ENCODE measurements at places on chromosomes 11 and 22.

DNA sequence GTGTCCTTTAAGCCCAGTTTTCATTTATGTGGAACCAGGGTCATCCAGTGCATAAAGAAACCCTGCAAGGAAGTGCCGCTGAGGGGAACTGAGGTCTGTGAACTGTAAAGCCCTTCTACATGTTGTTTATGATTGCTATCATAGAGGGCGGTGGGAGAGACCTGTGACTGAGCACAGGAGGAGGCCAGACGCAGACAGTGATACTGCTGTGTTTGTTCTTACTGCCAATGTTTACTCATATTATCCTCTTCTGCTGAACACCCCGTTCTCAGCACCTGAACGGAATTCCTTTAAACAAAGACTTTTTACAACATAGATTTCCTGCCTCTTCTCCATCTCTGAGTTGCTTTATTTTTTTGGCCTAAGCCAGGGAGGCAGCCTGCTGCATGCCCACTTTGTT, 967 bp upstream of the GALNT18 start:
- no peak for DNase-seq

DNA sequence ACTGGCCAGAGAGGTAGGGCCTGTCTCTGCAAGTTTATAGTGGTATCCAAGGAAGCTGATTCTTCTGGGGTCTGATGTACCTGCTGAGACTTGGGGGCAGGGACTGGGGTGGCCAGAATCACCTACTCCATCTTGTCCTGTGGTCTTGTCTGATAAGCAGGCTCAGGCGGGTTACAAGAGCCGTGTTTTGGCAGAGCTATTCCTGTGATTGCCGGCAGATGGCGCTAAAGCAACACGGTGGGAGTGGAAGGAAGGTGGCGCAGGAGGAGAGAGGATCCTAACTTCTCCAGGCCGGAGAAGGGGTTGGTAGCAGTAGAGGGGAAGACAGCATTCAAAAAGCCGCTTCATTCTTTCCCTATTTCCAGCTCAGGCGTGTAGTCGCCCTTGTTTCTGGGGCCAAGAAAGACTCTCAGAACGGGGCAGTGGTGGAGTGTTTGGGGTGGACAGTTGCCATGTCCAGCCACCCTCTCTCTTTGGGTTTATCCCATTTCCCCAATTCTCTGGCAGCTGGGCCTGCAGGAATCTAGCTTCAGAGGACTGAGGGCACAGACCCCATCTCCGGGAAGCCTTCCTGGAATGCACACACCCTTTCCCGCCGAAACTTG, 15.1 kb downstream of the CHRM1 start:
- peak; percentile 77 for DNase-seq

DNA sequence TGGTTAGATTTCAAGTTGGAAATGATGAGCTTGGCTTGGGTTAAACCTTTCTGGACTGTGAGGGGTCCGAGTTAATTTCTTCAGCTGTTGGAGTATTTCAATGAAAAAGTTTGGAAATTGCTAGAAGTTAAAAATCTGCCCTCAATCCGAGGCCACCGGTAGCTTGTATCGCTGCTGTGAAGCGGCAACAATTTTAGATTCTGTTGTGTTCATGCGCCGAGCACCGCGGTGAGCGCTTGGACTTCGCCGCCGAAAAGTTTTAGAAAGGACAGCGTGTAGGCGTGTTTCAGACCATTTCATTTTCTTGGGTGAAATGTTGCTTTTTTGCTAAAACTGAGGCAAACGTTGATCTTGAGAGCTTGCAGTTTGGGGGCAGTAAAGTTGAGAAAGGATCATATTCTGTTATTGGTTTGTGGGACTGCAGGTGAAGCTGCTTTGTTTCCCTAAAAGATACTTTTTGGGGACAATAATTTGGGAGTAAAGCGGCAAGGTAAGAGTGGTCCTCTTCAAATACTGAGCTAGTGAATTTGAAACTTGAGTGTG, 928 bp downstream of the FBXO7 start:
- peak; percentile 32 for DNase-seq

GRCh38 chr22:46690146-46690545, 47.9 kb downstream of the CERK start:
- no peak for DNase-seq

- no peak for DNase-seq
Measured at GRCh38 chr11:1219446-1219833, 3.4 kb upstream of the MUC5B start.

DNA sequence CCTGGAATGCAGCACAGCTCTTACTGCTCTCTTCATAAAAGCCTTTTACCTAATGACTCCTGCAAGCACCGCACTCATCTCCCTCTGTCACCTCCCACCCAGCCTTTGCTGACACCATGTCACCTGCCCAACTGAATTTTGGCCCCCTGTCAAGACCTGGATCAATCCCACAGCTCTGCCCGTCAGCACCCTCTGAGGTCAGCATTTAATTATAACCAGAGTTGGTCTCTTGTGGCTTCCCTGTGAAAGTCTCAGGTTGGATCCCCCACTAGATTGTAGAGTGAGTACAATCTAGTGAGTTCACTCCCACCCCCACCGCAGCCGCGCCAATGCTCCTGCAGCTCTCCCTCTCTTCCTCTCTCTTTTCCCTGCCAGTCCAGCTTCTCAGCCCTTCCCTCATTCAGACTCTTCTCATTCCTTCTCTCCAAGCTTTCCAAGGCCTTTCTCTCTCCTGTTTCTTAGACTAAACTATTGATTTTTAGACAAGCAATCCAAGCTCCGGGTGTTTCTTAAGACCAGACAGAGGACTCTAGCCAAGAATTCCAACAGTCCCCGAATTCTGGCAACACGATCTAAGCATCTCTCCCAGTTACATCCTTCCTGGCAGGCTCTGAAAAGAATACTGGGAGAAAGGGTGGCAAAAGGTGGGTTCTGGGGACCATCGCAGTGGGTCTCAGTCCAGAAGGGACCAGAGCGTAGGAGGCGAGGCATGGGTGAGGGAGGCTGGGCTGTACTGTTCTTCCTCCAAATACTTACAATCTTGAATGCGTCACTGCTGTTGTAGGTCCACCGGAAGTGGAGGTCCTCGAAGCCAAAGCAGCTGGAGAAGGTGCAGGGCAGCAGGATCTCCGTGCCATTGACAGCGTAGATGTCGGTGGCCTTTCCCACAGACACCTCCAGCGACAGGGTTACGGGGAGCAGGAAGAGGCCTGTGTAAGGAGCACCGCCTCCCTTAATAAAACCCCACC, 8.0 kb downstream of the SCN4B start:
- no peak for DNase-seq

DNA sequence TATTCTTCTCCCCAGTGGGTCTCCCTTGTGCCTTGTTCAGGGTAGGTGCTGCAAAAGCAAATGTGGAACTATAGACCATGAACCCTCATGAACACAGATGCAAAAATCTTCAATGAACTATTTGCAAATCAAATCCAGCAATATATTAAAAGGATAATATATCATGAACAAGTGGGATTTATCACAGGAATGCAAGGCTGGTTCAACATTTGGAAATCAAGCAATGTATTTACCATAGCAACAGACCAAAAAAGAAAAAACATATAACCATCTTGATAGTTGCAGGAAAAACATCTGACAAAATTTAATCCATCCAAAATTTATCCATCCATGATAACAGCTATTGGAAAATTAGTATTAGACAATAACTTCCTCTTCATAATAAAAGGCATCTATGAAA, 11.4 kb upstream of the OSBPL5 start:
- DNase-seq: no peak

DNA sequence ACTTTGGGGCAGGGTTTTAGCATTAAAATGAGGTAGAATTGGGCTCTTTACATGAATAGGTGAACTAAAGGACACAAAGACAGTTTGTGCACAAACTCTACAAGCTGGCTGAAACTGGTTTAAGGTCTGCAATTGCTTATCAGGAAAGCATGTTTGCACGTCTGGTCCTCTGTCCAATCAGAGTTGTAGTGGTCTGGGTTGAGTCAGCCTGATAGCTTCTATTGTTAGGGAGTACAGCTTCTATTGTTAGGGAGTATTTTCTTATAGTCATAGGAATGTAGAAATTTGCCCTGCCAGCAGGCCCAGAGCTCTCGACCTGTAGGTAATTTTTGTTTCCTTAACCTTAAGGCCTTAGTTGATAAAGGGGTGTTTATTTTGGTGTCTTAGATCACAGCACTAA, 1422.4 kb downstream of the LRRC4C start:
- DNase-seq: no peak

GRCh38 chr11:62133328-62134065, 9.7 kb downstream of the INCENP start:
- DNase-seq: no peak

DNA sequence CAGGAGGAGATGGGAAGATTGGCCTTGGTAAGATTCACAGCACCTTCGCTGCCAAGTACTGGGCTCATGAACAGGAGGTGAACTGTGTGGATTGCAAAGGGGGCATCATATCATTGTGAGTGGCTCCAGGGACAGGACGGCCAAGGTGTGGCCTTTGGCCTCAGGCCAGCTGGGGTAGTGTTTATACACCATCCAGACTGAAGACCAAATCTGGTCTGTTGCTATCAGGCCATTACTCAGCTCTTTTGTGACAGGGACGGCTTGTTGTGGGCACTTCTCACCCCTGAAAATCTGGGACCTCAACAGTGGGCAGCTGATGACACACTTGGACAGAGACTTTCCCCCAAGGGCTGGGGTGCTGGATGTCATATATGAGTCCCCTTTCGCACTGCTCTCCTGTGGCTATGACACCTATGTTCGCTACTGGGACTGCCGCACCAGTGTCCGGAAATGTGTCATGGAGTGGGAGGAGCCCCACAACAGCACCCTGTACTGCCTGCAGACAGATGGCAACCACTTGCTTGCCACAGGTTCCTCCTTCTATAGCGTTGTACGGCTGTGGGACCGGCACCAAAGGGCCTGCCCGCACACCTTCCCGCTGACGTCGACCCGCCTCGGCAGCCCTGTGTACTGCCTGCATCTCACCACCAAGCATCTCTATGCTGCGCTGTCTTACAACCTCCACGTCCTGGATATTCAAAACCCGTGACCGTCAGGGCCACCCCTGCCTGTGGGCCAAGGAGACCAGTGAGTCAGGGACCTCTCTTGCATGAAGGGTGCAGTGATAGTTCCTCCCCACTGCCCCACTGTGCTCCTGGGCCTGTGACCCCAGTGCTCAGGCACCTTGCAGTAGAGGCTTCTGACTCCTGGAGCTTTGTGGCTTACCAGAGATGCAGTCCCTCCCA, 83.6 kb downstream of the BCR start:
- DNase-seq: no peak

DNA sequence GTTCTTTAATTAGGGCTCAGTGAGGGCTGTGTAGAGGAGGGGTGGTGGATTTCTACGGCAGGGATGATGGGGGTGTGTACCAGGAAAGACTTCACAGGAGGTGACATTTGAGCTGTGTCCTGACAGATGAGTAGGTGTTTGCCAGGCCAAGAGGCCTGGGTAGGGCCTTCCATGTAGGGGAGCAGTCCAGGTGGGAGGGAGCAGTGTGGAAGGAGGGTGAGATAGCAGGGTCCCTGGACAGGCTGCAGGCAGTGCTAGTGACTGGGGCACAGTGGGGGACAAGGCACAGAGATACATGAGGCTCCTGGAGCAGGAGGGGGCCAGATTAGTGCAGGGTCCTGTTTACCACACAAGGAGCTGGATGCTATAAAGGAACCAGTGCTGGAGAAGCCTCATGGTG, 147.9 kb upstream of the CADM1 start:
- DNase-seq: no peak

GRCh38 chr11:60389279-60389910, 6.9 kb upstream of the MS4A14 start:
- DNase-seq: no peak

DNA sequence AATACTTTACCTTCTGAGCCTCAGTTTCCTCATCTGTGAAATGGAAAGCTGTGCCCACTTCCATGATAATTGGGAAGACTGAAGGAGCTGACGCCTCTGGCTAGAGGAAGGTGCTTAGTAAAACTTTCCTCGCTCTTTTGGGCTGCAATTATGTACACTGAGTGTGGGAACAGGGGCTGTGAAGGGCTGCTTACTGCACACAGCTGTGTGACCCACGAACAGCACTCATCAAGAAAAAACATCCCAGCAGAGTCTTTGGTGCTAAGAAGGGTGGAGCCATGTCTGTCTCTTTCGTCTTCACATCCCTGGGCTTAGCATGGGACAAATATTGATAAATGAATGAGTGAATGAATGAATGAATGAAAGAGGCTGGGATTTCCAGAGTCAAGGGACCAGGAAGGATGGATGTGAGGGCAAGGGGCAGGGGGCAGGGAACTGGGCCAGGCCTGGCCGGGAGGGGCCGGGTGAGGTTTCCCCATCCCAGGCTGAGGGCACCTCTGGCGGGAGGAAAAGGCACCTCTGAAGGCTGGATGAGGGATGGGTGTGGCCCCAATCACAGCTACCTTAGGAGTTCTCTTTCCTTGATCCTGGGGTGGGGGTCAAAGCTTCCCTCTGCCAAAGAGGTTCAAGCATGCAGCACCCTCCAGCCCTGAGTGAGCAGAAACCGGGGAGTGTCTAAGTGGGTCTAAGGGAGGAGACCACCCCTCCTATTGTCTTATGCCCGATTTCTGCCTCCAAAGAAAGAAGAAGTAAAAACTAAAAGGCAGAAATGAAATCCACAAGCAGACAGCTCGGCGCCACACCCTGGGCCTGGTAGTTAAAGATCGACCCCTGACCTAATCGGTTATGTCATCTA, 9.2 kb upstream of the CD5 start:
- DNase-seq: no peak

- no peak for DNase-seq
Measured at GRCh38 chr11:74474316-74474715, 7.0 kb upstream of the KCNE3 start.

DNA sequence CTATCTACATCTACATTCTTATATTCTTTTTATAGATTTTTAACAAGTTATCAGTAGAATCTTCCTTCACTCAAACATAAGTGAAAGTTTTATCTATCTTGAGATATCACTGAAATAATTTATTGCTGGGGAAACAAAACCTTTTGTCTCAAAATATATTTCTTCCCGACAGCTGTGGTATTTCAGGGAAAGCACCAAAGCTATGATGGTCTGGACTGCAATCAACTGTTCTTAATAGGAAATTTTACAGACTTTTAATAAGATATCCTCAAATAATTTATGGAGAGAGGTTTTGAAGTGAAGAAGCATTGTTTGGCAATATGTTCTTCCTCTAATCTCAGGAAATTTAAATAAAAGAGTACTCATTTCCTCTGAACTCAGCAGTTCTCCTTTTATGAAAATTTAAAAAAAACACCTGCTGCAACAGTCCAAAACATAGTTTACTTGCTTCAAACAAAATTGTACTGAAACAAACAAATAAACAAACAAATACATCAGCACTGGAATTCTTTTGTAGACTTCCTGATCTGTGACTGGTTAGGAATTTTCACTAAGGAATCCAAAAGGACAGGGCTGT, 33.9 kb upstream of the EIF3M start:
- DNase-seq: no peak

GRCh38 chr11:76662656-76663485, 7.7 kb downstream of the LRRC32 start:
- DNase-seq: no peak

DNA sequence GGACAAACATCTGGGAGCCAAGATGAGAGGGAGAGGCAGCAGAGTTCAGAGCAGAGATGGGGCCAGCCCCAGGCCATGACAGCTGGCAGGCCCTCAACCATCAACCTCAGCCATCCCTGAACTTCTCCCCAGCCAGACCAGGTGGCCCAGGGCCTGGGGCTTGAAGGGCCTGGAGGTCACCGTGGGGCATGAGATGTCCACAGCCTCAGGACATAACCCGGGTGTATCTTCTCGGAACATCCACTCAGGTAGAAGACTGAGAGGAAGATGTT, 12.4 kb upstream of the SLC39A13 start:
- no peak for DNase-seq

Measured in NCI-H2171 treated with DMSO at 0.1 percent for 48 hours (cell line).